ENCODE measurements at places on chromosomes 4 and X.
A peak's percentile ranks its signal among the peaks of the same experiment; 100 is the strongest.

DNA sequence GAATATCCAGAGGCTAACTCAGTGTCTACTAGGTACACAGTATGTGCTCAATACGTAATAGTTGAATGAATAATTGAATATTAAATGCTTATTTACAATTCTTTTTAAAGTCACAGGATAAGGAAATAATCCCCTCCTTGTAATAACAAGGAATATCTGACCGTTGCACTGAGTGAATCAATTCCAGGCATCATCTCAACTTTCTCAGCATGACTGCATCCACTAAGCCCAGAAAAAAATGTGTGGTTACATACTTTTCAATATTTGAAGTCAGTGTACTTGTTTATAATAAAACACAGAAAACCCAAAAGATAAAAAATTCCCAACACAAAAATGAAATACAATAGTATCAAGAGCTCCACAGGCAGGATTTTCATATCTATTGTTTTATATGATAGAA lies 105.4 kb downstream of the TMEM144 start:
- DNase-seq, result no peak

DNA sequence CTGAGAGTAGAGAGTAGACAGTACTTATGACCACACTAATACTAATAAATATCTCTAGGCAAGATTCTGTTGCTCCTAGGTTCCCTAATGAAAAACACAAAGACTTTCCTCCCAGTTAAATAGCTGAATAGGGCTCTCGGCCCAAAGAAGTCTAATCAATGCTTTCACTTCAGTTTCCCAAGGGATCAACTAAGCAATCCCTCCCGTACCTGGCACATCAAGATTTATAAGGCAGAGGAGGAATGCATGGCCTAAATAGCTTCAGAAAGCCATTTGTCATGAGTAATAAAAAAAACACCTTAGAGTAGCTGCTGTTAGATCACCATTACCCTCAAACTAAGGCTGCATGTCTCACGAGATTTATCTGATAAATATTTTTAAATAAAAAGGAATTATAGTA lies 56.8 kb upstream of the EXOC1L start:
- no peak for DNase-seq

- peak; percentile 38 for DNase-seq
These were observed 42.9 kb upstream of the HS3ST1 start for GRCh38 chr4:11471618-11472017.

GRCh38 chr4:130808492-130808891 lies 1712.5 kb downstream of the C4orf33 start:
- peak; percentile 5 for DNase-seq

- DNase-seq, result no peak
These were observed 177.2 kb upstream of the TENM3 start for GRCh38 chr4:182066037-182066436.

GRCh38 chr4:26985873-26986272 lies 125.2 kb downstream of the STIM2 start:
- DNase-seq, result peak; percentile 69

DNA sequence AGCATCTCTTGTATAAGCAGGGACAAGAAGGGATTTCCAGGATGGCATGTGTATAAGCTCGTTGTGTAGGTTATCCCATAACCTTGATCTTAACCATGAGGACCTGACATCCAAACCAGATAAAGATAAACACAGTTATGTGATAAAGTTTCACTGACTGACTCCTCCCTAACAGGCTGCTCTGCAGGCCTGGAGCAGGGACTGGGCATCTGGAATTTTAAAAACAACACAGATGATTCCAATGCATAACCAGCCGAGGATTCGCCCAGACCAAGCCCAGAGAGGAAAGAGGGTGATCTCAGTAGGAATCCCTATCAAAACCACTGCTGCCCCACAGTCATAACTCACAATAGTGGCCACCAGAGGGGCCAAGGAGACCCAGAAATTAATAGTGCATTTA lies 22.7 kb downstream of the KLF3 start:
- DNase-seq, result no peak

GRCh38 chr4:159227984-159228383 lies 125.1 kb downstream of the RAPGEF2 start:
- no peak for DNase-seq

- DNase-seq, result peak; percentile 27
These were observed 32.9 kb upstream of the PGM2 start for GRCh38 chr4:37793562-37793961.

DNA sequence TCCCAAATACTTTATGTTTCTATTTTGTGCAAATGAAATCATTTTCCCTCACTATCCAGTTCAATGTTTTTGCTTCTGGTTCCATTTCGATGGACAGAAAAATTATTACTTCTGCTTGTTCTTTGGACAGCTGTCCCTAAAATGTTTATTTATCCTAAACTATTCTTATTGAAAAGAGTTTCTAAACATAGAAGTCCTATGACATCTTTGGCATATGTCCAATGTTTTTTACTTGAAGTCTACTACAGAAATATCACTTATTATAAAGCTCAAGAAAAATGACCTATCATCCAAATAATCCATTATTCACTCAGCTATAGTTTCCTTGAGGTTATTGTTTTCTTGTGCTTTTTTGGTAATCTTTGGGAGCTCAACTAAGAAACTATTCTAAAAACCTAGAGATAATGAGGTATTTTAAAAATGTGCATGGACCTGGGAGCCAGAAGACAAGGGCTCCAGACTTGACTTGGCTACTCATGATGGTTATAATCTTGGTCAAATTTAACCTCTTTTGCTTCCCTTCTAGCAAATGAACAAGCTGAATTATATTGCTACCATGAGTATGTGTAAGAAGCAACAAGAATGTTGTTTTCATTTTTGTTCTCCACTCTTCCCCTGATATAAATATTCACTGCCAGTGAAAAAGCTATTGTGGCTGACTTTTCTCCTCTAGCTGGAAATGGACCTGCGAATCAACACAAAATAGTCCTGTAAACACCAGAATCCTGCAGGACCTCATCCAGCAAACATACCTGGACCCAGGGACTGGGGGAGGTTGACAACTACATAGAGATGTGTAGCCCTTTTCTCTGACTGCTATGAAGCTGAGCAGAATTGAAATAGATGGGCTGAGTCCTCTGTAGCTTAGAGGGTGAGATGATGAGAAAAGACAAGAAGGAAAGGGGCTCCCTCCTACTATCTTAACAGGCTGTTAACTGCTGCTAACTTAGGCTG lies 137.4 kb downstream of the FRYL start:
- DNase-seq, result no peak

- no peak for DNase-seq
These were observed 58.1 kb downstream of the DCHS2 start for GRCh38 chr4:154433543-154433942.

- DNase-seq, result peak; percentile 48
These were observed 6.1 kb downstream of the SGCB start for GRCh38 chr4:52032005-52032404.

DNA sequence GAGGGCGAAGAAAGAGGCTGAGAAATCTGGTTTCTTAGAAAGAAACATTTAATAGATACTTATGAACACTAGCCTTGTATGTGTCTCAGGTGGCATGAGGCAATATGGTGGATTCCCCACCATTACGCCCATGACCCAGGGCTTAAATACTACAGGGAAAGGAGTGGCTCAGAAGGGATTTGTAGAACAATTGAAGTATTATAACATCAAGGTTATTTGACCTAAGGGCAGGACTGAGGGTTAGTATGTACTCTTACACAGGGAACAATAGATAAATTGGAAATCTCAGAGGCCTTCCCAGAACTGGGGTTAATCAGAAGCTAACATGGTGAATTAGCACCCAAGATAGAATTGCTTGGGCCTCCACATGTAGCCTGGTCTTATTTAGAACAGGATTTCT lies 11.0 kb upstream of the USP46 start:
- no peak for DNase-seq

DNA sequence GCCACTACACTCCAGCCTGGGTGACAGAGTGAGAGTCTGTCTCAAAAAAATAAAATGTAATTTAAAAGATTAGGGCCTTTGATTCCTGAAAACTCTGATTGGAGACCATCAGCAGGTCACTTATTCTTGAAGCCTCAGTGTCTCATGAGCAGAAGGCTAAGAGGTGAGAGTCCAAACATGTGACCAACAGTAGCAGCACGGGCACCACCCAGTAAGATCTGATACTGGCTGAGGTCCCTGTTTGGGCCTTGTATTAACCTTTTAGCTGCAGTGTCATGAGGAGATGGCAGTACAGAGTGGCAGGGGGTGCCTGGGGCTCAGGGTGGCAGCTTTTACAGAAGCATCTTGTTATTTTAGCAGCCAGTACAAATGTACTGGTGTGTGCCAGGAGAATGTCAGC lies 89.3 kb downstream of the FHDC1 start:
- no peak for DNase-seq

DNA sequence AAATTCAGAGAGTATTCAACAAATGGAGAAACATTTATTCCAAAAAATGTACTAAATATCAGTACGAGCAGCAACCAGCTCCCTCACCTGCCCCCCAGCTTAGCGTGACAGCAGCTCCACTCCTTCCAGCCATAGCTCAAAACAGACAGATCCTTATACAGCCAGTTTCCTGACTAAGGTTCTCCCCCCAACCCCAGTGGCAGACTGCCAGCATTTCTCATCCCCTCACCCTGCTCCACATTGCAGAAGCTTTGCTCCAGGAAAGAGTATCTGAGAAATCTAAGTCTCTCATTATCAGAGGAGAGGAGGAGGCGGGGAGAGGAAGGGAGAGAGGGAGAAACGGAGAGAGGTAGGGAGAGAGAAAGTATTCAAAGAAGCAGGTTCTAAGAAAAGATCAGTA lies 53.3 kb upstream of the PASD1 start:
- no peak for DNase-seq

DNA sequence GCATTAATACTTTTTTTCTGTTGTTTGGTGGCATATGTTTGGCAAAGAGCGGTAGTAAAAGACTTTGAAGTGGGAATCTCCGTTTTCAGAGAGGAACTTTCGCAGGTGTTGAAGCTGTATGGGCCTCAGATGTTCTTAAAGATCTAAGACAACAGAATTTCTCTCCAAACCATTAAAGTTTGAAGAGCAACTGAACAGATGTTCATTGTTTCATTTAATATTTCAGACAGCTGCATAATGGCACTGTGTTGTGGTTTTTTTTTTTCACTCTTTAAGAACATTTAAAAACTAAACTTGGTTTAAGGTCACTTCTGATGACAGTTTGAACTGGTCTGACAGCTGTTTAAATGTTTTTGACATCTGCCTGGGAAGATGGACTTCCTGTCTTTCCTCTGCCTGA lies 882.7 kb upstream of the PCDH10 start:
- DNase-seq, result no peak

DNA sequence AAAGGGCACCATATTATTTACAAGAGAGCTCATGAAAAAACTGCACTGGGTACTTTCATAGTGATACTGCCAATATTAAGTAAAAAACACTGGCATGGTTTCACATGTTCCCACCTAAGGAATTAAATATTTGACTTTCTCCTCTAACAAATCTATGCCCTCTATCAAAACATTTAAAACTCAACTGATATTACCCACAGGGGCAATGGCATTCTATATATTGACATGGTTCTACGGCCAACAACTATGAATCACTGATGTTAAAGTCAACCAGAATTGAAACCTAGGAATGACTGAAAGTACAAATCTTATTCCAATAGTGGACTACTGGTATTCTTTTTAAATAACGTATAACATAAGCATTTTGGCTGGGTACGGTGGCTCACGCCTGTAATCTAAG lies 28.2 kb downstream of the PHKA2 start:
- no peak for DNase-seq

GRCh38 chr4:77384094-77384493 lies 221.5 kb upstream of the CXCL13 start:
- DNase-seq, result no peak

DNA sequence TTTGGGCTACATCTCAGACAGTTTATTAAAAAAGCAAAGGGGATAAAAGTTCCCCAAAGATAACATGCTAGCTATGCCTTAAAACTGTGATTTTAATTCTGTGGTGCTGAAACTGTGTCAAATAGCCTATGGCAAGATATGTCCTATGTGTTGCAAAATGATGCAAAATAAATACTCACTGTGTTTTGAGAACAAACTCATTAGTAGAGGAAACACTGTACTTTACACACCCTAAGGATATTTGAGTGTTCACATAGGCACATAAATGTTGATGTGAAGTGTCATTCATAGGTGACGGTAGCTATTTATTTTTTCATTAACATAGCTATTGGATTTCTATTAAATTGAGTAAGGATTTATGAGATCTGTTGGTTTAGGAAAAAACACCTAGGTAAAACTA lies 351.9 kb downstream of the FAT4 start:
- no peak for DNase-seq

DNA sequence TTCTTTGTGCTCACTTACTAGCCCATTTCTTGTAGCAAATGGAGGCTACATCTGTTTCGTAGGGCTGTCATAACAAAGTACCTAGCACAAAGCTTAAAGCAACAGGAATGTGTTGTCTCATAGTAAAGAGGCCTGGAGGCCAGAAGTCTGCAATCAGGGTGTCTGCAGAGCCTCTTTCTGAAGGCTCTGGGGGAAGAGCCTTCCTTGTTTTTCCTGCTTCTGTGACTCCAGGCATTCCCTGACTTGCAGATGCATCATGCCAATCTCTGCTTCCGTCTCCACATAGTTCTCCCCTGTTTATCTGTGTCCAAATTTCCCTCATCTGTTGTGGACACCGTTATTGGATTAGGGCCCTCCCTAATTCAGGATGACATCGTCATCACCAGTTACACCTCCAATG lies 67.1 kb downstream of the SHROOM2 start:
- DNase-seq, result no peak

DNA sequence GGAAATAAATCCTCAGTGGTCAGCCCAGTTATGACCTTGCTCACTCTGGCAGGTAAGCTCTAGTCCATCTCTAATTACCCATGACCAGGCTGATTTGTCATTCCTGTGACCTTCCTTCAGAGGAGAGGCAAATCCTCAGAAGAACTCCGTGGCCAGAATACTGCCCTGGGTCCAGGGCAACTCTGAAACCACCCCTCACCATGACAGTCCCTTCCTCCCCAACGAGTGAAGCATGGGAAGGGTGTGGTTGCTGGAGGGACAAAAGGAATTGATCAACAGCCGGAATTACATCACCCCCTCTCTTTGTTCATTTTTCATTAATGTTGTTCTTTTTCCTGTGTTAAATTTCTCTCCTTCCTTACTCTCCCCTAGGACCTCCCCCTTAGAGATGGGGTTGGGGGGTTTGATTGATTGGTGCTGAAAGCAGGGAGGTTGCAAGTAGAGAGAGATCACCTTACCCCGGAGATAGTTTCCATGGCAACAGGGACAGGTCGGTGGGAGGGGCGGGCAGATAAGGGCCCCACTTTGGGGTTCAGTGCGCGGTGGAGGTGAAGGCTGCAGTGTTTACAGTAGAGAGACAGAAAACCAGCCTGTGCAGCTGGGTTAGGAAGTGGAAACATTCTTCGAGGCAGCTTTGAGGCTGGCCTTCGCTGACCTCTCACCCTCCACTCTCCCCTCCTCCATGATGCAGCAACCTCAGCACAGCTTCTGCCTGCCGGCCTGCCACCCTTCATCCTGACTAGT lies 647.4 kb downstream of the BCOR start:
- no peak for DNase-seq

DNA sequence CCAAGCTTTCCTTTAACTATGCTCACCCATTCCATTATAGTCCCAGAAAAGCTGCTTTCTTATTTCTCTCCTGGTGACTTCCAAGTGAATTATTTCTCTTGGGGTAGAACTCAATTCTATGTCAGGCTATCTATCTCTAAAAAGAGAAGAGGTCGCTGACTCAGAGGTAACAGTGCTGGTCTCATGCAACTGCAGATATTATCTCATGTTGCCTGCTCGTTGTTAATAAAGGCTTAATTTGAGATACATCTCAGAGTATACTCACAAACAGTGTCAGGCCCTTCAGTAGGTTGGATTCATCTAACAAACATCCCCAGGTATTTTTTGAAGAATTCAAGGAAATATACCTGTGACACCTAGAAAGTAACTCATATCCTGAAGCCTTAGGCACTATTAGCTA lies 2.7 kb downstream of the TMEM154 start:
- no peak for DNase-seq

GRCh38 chr4:83208371-83209365 lies 75.9 kb downstream of the COQ2 start:
- no peak for DNase-seq

Measured in MV-4-11 (cell line).